ENCODE measurements at places on chromosomes 1 and 21. TPM values are rescaled to one million over a fixed set of nuclear protein-coding genes. Genes with fewer than 3 reads are reported as not detected.

FTCD gene
- not detected for total RNA-seq

AADACL4 gene
- total RNA-seq: not detected

PDIK1L gene
- total RNA-seq: 2.7 TPM

PODN gene
- total RNA-seq: not detected

LCE2B gene
- total RNA-seq: 0.58 TPM

SPRR4 gene
- total RNA-seq: 0.18 TPM

- DNase-seq: no peak
Observed at GRCh38 chr1:156308078-156308477, 9.0 kb upstream of the VHLL start.

- no peak for DNase-seq
Observed at GRCh38 chr1:2948751-2949680, 72.3 kb upstream of the ACTRT2 start.

DNA sequence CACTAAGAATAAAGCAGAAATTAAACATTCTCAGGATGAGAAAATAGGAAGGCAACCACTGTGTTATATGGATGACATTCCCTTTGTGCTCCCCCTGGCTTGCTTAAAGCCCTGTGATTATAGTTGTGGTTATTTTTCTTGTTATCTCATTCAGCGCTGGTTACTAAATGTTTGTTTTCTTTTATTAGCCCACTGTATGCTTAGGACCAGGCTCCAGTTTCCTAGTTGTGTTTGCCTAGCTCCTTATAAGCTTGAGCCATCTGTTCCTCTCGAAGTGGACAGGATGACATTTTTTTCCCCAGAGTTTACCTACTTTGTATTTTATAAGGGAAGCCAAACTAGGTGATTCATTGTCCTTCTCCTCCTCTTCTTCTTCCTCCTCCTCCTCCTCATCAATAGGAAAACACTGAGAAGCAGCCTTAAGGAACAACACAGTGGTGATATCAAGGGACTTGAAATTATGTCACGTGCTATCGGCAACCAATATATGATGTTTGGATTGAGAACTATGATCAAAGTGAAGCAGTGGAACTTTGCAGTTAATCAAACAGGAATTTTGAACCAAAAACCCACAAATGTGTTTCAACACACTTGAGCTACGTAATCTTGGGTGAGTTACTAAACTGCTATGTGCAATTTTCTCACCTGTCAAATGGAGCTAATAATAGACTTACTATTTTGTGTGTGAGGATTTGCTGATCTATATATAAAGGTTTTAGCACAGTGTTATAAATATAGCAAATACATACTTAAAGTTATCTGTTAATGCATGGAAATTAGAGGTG is 35.1 kb upstream of the RGS7 start:
- DNase-seq: no peak

Data from foreskin keratinocyte (primary cell).